GM18507 (cell line): ENCODE measurements at places on chromosomes 5 and 9.

GRCh38 chr5:75465480-75465879 lies 45.9 kb downstream of the CERT1 start:
- DNase-seq: no peak

- DNase-seq: no peak
Measured at GRCh38 chr9:134641990-134642384, 384 bp downstream of the COL5A1 start.

DNA sequence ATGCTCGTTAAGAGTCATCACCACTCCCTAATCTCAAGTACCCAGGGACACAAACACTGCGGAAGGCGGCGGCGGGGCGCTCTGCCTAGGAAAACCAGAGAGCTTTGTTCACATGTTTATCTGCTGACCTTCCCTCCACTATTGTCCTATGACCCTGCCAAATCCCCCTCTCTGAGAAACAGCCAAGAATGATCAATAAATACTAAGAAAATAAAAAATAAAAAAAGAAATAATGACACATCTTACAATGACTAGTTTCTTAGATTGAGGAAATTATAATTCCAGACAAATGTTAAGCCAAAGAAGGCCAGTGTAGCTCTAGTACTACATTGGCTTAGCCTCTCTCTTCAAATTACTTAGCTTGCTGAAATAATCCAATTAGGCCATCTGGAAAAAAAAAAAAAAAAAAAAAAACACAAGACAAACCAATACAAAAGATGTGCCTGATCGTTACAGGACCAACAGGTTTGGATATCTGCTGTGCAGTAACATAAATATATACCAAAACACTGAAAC lies 58.0 kb downstream of the ANXA2R start:
- DNase-seq: no peak

DNA sequence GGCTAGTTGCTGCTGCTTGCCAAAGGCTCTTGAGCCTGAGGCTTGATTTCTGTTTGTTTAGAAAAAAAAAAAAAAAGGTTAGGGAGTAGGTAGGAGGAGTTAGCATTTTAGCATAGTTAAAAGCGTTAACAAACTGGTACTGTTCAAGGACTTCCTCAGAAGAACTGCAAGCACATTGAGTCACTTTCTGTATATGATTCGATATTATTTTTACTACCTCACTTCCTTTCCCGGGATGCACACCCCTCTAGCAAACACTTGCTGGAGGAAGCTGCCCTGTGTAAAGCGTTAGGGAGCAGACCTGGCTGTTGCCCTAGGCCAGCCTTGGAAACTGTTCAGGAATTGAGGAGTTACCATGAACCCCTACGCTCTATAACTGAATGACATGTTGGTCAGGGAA lies 15.7 kb upstream of the CEP120 start:
- DNase-seq: no peak

DNA sequence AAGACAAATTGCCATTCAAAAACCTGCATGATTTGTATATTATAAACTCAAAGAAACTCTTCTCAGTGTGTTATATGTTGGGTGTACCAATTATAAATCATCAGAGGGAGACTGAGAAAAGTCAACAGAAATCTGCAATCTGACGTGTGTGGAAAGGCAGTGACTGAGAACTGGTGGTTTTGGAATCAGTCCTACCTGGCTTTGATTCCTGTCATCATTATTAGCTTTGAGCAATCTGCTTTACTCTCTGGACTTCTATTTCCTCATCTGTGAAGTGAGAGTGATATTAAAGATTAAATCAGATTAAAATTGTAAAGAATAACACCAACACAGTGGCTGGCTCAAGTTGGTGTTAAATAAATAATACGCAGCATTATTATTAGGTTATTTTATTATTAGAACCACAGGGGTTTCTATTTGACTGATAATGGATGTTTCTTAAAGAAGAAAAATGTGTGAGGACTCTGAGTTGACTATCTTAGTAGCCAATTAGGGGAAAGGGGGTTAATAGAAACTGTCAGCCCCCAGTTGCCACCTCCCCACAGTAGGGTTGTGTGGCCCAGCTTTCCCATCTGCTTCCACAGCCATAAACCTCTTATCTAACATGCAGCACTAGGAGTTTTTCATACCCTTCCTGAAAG lies 59.6 kb downstream of the SNCAIP start:
- no peak for DNase-seq

- DNase-seq: no peak
Measured at GRCh38 chr9:76112151-76112550, 221.7 kb downstream of the PCSK5 start.

- DNase-seq: no peak
Measured at GRCh38 chr9:120261419-120261818, 318.5 kb downstream of the CDK5RAP2 start.

GRCh38 chr9:32906213-32906612 lies 95.2 kb downstream of the APTX start:
- DNase-seq: no peak

DNA sequence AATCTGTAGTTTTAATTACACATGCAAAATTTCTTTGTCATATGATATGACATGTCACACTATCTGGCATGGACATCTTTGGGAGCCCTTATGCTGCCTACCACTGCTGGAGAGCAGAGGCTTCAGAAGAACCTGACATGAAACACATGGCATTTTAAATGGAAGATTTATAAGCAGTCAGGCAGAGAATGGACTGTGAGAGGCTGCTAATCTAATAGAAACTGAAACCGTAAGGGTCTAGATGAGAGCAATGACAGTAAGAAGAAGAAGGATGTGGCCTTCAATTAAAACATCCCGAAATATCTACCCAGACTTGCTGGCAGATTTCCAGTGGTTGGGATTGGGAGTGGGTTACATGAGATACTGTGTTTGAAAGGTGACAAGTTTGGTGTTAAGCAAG lies 149.8 kb downstream of the MACIR start:
- no peak for DNase-seq

DNA sequence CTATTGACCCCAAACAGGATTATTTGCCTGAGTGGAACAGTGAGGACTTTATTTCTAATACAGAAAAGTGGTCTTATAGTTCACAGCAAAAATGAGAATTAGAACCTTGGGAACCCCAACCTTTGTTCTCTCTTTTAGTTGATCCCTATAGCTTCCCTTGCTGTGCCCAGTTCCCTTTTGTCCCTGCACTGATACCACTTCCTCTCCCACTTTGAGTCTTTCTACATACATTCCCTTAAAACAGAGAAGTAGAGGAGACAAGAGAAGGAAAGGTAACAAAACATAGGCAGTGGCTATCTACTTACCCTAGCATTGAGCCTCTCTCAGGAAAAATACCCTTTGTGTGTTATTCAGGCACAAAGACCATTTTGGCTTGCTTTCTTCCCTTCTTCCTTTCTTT lies 246.4 kb downstream of the FAM114A2 start:
- DNase-seq: no peak

DNA sequence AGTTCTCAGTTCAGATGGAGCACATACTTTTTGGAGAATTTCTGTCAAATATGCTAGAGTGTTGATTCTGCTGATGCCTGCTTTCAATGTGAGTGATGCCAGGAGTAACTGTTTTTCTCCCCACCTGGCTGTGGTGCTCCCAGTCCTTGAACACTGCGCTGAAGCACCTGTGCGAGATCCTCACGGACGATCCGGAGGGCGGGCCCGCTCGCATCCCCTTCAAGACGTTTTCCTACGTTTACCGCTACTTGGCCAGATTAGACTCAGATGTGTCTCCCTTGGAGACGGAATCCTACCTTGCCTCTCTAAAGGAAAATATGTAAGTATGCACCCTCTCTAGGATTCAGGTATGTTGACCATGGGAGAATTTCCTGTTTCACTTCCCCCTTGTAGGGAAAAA lies 19.4 kb downstream of the ROPN1L start:
- DNase-seq: no peak

GRCh38 chr5:55429613-55430253 lies 105.0 kb downstream of the PLPP1 start:
- DNase-seq: no peak

GRCh38 chr9:78273761-78274160 lies 23.2 kb upstream of the PSAT1 start:
- no peak for DNase-seq

DNA sequence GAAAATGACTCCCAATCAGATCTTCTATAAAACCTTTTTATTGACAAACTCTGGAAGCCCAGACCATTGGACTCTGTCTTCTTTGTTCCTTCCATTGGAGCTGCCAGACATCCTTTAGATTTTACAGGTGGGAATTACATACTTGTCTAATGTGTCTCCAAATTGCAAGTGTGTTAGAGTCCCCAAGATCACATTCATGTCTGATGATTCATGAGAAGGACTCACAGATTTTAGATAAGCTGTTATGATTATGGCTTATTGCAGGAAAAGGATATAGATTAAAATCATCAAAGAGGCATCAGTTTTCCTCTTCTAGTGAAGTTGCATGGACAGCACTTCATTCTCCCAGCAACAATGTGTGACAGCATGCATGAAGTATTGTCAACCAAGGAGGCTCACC lies 70.4 kb downstream of the MUSK start:
- no peak for DNase-seq

GRCh38 chr5:8577792-8578191 lies 708.8 kb downstream of the MTRR start:
- DNase-seq: no peak

- DNase-seq: no peak
Measured at GRCh38 chr5:145204743-145205142, 630.4 kb downstream of the PRELID2 start.

- peak; percentile 43 for DNase-seq
Measured at GRCh38 chr5:38809388-38810359, 36.1 kb upstream of the OSMR start.

DNA sequence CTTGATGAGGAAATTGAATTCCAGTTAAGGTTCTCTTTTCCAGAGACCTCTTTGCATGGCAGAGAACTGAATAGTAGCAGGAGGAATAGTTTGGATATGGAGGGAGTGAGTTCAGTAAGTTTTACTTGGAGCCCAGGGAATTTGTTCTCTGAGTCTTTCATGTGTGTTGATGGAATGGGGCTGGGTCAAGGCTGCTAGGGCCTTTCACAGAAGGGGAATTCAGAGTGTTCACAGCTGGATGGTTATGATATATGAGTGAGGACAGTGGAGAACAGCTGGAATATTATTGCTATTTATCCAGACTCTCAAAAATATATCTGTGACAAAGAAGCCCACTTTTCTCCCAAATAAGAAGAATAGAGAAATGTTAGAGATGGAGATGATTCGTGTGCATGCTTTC lies 372.8 kb downstream of the PLK2 start:
- DNase-seq: no peak

DNA sequence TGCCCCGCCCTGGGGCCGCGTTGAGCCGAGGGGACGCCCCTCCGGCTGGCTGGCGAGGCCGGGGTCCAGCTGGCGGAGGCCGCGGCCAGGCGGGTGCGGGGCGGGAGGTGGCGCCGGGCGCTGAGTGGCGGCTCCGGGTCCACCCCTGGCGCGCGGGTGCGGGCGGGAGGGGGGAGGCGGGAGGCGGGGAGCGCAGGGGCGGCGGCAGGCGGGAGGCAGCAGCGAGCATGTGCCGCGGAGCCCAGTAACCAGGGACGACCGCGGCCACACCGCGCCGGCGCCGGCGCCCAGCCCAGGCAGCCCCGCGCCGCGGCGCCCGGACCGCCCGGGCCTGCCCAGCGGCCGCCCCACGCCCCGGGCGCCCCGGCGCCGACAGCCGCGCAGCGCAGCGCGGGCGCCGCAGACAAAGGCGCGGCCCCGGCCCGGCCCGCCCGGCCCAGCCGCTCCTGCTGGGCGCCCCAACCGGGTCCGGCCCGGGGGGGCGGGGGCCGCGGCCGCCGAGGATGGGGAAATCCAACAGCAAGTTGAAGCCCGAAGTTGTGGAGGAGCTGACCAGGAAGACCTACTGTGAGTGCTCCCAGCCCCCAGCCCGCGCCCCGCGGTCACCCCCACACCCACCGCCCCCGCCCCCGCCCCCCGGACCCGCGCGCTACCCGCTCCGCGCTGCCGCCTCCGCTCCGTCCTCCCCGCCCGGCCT lies at the start of gene NCS1:
TSS of gene NCS1 (plus strand) at position 244 of the 697 bp plus-strand sequence. CDS start at position 504, 260 bp downstream.
- peak; percentile 28 for DNase-seq
